ENCODE measurements at places on chromosomes 3 and 15. TPM values are rescaled to one million over a fixed set of nuclear protein-coding genes. Genes with fewer than 3 reads are reported as not detected.

The MESP1 gene
- total RNA-seq = 2.5 TPM

The POLR2H gene
- total RNA-seq = 181 TPM

The TMEM212 gene
- not detected for total RNA-seq

The ST6GAL1 gene
- total RNA-seq = 2.0 TPM

The GPR160 gene
- 0.24 TPM for total RNA-seq

The MORC1 gene
- not detected for total RNA-seq

The DNAH12 gene
- total RNA-seq = 1.6 TPM

The TMEM266 gene
- not detected for total RNA-seq

The ANKUB1 gene
- total RNA-seq = not detected

The STRC gene
- not detected for total RNA-seq

The LDHAL6B gene
- not detected for total RNA-seq

The TNFAIP8L3 gene
- 0.48 TPM for total RNA-seq

The LRRN1 gene
- not detected for total RNA-seq

The LRTM1 gene
- 1.6 TPM for total RNA-seq

The CSTA gene
- total RNA-seq = 0.78 TPM

DNA sequence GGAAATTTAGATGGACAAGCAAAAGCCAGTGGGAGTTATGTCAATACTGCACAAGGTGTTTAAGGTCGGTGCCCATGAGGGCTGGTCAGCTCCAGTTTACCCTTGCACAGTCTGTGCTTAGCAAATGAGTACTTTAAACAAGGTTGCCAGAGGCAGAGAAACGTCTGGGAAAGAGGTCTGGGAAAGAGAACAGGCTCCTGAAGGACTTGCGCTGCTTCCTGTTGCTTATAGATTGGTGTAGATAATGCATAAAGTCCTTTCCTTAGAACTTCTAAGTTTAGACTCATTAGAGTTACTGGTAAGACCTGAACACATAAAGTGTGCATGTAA lies 162.6 kb upstream of the P2RY1 start:
- DNase-seq = no peak

- no peak for DNase-seq
Observed at GRCh38 chr15:90625037-90625436, 92.1 kb upstream of the BLM start.

DNA sequence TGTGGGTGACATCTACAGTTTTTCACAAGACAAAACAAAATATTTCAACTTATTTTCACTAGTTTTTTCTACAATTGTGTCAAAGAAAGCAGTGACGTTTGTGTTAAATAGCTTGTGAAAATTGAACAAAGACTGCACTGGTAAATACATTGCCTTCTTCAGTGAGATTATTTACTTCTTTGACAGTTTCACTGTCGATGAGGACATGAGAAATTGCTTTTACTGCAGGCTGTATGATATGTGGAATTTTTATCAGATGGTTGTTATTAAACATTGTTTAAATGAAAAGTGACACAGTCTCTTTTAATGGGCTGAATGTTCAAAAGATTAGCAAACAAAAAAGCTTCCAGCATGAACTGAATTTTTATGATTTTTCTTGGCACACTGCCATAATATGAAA lies 773.9 kb upstream of the CADM2 start:
- no peak for DNase-seq

DNA sequence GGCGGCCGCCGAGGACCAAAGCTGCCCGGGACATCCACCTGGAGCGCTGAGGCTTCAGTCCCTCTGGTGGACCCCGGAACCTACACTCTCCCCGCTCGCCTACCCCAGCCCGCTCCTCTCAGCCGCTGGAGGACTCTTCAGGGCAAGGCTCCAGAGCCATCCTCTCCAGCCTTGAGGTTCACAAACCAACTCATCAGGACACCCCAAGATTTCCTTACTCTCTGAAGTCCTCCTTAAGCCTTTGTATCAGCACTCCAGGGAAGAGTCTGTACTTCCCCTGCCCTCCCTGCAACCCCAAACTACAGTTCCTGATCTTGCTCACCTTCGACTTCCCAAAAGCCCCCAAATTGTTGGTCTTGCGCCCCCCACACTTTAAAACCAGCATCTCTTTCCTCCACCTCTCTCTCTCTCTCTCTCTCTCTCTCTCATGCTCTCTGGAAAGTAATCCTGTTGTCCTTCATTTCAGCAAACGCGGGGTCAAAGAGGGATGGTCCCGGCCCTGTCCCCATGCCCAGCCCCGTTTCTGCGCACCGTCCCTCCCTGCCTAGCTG lies 438 bp downstream of the THBS1 start:
- DNase-seq = no peak

- no peak for DNase-seq
Observed at GRCh38 chr3:197997936-197998335, 37.9 kb downstream of the LMLN start.

- DNase-seq = no peak
Observed at GRCh38 chr3:129736070-129736469, 129.6 kb upstream of the PLXND1 start.

- no peak for DNase-seq
Observed at GRCh38 chr3:72894976-72895552, 7.2 kb downstream of the GXYLT2 start.

GRCh38 chr15:40105517-40106202 lies 3.0 kb downstream of the BMF start:
- DNase-seq = no peak

DNA sequence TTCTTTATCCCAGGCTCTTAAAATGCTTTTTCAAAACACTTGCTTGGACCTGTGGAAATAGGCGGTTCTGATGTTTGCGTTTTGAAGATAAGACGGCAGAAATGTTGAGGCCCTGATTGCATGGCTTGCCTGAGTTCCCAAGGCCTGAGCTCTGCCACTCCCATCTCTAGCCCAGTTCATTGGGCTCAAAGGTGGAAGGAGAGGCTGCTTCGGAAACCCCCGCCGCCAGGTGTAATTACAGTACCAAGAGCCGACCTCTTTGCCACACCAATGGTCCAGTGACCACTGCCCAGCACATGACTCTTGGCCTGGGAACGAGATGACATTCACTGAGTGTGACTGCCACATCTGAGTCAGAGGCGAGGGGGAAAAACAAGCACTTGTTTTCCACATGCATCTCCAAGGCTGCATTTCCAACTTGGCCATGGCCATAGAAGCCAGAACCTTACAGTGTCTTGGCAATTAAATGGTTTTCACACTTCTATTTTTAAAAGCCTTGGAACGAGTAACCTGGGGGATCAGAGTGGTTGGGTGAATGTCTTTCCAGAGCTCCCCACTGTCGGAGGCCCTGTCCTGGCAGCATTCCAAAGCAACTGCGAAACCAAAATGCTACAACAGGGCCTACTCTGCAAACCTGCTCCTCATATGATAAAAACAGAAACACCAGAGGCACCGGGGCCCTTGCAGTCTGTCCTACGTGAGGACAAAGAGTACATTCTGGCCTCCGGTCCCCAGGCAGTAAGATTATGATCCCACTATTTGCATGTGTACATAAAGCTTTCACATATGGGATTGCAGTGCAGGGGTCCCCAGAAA lies 63.8 kb upstream of the CGNL1 start:
- DNase-seq = no peak

GRCh38 chr3:154842536-154842935 lies 237.6 kb upstream of the MME start:
- no peak for DNase-seq

DNA sequence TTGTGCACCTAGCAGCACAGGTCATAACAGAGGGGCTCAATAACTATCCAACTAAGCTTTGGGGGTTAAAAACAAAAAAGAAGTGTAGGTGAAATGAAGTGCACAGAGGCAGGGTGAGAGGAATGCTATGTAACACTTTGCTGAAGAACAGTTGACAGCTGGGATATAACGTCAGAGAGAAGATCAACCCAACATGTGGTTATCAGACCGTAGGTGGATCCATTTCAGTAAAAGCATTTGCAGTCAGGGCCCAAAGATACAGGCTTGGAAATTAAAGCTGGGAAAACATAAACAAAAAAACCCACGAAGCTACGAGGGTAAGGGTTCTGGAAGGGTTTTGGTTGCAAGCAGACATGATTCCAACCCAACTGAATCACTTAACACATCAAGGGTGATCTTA lies 377.5 kb upstream of the NR2F2 start:
- DNase-seq = no peak

DNA sequence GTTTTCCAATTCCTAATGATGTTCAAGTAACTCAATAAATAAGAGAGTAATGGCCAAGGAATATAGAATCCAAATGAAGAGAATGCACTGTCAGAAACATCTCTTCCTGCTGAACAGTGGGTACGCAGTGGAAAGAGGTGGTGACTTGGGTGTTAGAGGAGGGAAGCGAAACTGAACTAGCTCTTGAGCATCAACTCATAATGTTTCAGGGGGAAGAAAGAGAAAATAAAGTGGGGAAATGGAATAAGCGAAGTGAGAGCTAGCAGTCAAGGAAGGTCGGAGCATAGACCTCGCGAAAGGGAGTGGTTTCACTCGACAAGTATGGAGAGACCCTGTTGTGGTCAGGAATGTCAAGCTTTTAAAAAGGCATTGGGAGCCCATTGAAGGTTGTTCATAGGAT lies 309.5 kb downstream of the GAP43 start:
- no peak for DNase-seq

DNA sequence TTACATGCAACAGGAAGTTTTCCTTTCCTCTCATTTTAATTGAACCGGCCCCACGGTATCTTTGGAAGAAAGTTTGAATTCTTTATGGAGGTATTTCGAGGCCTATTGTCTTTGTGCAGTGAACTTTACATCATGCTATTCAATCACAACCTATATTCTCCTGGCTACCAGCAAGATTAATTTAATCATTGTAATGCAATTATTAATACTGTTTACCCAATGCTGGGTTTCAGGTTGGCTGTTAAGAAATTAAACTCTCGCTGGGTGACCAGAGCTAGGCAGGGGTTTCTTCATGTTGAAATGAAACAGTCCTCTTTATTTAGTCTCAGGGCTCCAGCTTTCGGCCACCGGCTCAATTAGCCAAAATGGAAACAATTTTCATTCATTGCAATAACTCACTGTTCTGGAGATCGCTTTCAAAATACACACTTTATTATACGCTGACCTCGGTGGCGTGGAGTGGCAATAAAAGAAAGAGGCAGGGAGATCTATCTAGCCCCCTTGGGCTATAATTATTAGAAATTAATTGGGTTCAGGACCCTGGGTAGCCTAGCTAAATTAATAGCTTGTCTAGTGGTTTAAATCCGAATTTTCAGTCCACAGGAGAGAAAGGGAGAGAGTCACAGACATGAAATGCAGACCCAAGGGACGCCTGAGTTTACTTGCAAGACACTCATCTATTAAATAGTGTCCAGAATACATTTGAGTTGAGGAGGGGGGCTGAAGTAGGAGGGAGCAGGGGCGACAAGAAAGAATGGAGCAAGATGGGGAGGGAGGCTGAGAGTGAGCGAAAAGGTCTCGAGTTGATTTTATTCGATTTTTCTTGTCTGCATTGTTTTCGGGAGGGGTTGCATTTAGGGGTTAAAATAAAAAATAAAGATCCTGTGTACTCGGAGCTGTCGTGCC lies 3.9 kb upstream of the MECOM start:
- DNase-seq = no peak

- no peak for DNase-seq
Observed at GRCh38 chr15:70340494-70340870, 242.8 kb upstream of the TLE3 start.

DNA sequence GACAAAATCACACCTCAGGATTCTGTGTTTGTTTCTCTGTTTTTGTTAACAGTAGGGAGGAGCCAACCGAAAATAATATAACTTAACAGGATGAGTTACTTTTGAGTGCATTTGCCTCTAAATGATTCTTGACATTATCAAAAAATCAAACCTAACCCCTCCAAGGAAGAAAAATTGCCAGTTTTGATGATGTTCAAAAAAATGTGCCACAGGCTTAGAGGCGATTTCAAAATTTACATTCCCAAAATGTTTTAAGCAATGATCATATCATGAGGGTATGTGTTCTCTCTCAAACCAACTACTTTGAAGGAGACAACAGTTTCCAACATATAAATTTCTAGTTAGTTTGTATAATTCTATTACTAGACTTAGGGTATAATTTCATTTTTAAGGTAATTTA lies 6.7 kb downstream of the VGLL3 start:
- DNase-seq = no peak

- no peak for DNase-seq
Observed at GRCh38 chr15:64466408-64467141, 6.2 kb downstream of the ZNF609 start.

GRCh38 chr3:71566776-71567175 lies 16.8 kb downstream of the FOXP1 start:
- DNase-seq = no peak

DNA sequence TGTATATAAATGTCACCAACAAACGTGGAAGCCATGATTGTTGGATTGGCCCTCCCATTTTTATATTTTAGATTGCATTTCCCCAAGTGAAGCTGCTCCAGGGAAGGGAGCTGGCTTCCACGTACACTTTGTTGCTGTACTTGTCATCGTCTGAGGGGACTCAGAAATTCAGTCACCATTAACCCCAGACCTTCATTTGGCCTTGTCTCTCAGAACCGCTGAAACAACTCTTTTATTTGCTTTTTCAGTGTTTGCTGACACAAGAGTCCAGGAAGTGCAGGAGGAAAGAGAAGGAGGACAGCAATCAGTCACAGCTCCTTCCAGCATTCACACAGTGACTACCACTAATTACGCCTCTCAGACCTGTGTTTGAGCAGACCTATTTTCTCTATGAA lies 276.5 kb downstream of the TBL1XR1 start:
- DNase-seq = no peak

- no peak for DNase-seq
Observed at GRCh38 chr3:128318275-128318941, 148.3 kb downstream of the DNAJB8 start.

DNA sequence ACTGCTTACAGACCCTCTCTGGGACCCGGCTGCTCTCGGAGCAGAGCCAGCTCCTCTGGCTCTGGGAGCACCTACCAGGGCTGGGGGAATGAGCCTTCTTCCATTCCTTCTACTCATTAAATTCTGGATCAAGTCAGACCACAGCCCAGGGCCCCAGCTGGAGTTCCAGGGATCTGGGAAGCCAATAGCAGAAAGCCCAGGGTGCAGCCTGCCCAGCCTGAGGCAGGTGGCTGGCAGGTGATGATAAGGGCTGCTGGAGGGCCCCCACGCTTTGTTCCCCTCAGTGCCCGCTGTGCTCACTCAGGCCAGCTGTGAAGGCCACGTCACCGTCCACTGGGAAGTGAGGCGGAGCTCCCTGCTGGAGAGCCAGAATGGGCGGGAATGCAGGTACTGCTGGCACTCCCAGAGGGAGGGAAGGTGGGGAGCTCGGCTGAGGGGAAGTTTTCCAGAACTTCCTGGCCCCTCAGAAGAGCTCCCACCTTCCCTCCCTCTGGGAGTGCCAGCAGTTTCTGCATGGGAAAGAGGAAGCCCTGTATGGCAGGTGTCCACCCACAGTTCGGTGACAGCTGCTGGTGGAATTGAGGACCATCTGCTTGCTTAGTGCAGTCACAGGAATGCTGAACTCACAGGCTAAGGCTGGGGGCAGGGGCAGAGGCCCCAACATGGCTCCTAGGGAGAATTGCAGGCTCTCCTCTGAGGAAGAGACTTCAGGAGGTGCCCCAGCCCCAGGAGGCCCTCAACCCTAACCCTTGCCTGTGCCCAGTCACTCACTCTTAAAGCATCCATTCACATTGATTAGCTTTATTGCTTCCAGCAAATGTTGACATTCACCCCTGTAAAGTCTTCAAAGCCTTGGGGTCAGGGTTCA lies 12.6 kb upstream of the RTP3 start:
- no peak for DNase-seq
